ENCODE measurements at places on chromosomes 3 and 15. TPM values are rescaled to one million over a fixed set of nuclear protein-coding genes. Genes with fewer than 3 reads are reported as not detected.

The MOBP gene
- total RNA-seq: 0.63 TPM

The KLF15 gene
- 3.1 TPM for total RNA-seq

The TERB2 gene
- total RNA-seq: not detected

The SI gene
- not detected for total RNA-seq

The WDR93 gene
- total RNA-seq: 0.63 TPM

The GOLGA8T gene
- total RNA-seq: 0.31 TPM

The LSMEM2 gene
- total RNA-seq: not detected

The IL12A gene
- 1.6 TPM for total RNA-seq

The IQCF2 gene
- total RNA-seq: not detected

The C3orf49 gene
- not detected for total RNA-seq

The CCDC12 gene
- total RNA-seq: 36.9 TPM

The C15orf39 gene
- total RNA-seq: 1.9 TPM

The STRC gene
- total RNA-seq: 1.6 TPM

The APOD gene
- total RNA-seq: 3.8 TPM

The CDHR4 gene
- not detected for total RNA-seq

The IMPG2 gene
- total RNA-seq: 2.8 TPM

The EBLN2 gene
- 22.5 TPM for total RNA-seq

The SEMA5B gene
- 28.5 TPM for total RNA-seq

The TICRR gene
- 6.6 TPM for total RNA-seq

The GOLGA6L1 gene
- total RNA-seq: not detected

The ITIH3 gene
- total RNA-seq: not detected

The LDHAL6B gene
- not detected for total RNA-seq

The ZNF860 gene
- 5.3 TPM for total RNA-seq

The PCBP4 gene
- 72.9 TPM for total RNA-seq

The CFAP100 gene
- 5.9 TPM for total RNA-seq

The C3orf85 gene
- total RNA-seq: not detected

The GP9 gene
- total RNA-seq: not detected

The C15orf61 gene
- 26.0 TPM for total RNA-seq

The HYKK gene
- total RNA-seq: 1.3 TPM

The NAA80 gene
- total RNA-seq: 10.3 TPM

The ZNF80 gene
- total RNA-seq: not detected

The MYL3 gene
- total RNA-seq: not detected

The IL16 gene
- total RNA-seq: 1.3 TPM

The LMAN1L gene
- not detected for total RNA-seq
